Cerebellum (tissue), 4 donors: ENCODE measurements at places on chromosomes 3 and 15. TPM values are rescaled to one million over a fixed set of nuclear protein-coding genes. Genes with fewer than 3 reads are reported as not detected.

- DNase-seq = no peak
Measured at GRCh38 chr3:22620498-22620897, 582.6 kb upstream of the UBE2E2 start.

DNA sequence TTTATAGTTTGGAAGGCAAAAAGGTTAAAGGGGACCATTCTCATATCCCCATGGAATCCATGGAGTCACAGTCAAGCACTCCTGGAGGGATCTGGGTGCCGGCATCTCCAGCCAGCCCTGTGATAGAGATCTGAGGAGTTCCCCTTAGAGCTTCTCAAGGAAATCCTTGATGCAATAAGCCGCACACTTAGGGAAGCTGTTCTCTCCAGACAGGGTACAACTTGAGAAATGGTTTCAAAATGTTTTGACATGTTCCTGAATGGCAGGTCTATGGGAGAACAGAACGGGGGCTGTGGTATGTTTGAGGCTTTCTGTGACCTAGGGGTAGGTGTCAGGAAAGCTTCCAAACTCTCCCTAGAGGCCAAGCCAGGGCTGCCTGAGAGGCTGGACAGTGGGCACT lies 292.9 kb downstream of the TLE3 start:
- no peak for DNase-seq

DNA sequence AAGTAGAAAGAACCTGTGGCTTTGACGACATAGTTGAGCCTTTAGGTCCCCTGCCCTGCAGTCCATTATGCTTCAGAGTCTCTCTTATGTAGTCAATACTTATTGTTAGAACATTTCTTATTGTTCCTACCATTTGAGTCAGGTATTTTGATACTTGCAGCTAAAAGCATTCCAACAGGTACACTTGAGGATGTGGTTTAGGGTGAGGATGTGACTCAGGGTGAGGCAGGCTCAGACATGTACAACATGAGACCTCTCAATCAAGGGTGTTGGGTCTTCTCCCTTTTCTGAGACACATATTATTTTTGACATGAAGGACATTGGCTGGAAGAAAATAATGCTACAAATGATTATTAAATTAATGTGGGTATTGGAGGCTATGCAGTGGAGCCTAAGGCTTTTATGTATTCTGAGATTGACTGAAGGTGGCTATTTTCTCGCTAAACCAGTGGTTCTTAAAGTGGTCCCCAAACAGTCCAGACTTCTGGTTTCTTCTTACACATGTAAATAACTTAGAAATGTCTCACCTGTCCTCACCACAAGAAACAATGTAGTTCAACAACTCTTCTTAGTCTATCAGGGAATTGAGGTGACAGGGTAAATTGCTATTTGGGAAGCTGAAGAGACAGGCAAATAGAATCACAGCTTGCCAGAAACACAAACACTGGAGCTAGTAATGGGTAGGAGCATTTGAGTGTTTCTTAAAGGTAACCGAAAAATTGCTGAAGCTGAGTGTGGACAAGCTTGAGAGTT lies 135.5 kb upstream of the ZPLD1 start:
- DNase-seq = no peak

- DNase-seq = no peak
Measured at GRCh38 chr3:117524890-117525289, 815.3 kb downstream of the TUSC7 start.

GRCh38 chr3:184110316-184110725 lies 13.5 kb downstream of the HTR3E start:
- DNase-seq = no peak

- no peak for DNase-seq
Measured at GRCh38 chr3:146575636-146576035, 29.5 kb downstream of the PLSCR5 start.

DNA sequence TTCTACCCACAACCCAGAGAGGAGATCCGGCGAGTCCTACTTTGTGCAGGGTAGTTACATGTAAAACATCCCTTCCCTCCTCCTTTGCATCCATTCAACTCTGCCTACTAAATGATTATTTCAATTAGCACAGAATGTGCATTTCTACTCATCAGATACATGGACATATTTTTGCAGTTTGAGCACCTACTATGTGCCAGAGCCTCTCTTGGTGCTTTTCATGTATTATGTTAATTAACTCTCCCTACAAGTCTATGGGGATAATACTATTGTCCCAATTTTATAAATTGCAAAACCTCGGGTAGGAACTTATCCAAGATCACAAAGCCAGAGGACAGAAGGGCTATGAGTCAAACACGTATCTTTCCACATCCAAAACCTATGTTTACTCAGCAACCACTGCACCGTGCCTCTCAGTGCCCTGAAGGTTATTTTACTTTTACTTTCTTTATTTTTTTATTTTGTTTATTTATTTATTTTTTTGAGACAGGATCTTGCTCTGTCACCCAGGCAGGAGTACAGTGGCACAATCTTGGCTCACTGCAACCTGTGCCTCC lies 432.8 kb downstream of the MAGI1 start:
- DNase-seq = no peak

DNA sequence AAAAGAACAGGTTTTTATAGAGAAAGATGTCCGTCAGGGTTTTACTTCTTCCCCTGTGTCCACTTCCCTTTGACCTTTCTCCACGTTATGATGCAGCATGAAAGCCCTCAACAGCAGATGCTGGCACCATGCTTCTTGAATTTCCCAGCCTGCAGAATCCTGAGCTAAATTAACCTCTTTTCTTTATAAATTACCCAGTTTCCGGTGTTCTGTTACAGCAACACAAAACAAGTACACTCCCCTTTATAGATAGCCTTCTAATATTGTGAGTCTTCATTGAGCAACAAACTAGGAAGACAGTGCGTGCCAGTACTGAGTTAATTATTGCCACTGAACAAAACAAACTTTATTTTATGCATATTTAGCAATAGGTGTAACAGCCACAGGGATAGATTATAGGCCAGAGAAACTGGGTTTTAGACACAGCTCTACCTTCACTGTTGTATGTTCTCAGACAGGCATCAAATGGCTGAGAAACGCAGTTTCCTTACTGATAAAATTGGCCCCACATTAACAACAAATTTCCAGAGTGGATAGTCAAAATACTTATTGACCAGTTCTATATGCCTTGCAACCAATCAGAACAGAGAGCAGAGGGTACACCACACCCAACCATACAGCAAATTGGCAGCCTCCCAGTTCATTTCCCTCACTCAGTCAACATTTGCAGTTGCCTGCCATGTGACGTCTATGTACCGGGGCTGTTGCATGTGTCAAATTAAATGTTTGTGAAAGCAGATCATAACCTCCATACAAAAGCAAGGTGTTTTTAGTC lies 14.4 kb upstream of the TBL1XR1 start:
- DNase-seq = no peak

DNA sequence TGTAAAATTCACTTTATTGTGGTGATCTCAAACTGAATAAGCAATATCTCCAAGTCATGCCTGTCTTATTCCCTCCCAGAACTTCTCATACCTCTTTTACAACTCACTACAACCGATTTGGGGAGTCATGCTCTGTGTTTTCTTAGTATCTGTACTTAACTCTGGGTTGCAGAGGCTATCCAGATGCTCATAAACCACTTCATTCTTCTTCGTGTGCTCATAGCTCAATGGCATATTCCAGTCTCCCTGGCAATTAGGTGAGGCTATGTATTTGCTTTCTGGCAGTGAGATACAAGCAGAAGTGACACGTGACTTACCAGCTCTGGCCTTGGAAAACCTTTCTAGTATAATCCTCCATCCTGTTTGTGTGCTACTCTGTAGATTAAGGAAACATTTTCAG lies 360.9 kb downstream of the ZNF385D start:
- no peak for DNase-seq

DNA sequence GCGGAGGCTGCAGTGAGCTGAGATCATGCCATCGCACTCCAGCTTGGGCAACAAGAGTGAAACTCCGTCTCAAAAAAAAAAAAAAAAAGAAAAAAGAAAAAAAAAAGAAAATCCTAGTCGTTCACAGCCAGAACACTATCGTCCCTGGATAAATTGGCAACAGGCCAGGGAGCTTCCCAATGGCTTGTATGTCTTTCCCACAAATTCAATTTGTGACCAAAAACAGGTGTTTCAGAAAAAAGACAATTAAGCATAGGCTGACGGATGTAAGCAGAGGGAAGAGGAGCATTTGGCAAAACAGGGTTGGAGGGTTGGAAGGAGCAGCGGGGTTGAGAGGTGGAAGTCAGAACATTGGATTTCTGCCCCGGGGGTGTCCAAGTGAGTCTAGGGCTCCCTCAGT lies 8.5 kb downstream of the EPB42 start:
- no peak for DNase-seq

- no peak for DNase-seq
Measured at GRCh38 chr3:55329849-55330248, 157.3 kb downstream of the WNT5A start.

GRCh38 chr3:69181592-69182211 lies 59.3 kb upstream of the LMOD3 start:
- DNase-seq = no peak

- DNase-seq = no peak
Measured at GRCh38 chr3:73072634-73073033, 11.2 kb downstream of the EBLN2 start.

DNA sequence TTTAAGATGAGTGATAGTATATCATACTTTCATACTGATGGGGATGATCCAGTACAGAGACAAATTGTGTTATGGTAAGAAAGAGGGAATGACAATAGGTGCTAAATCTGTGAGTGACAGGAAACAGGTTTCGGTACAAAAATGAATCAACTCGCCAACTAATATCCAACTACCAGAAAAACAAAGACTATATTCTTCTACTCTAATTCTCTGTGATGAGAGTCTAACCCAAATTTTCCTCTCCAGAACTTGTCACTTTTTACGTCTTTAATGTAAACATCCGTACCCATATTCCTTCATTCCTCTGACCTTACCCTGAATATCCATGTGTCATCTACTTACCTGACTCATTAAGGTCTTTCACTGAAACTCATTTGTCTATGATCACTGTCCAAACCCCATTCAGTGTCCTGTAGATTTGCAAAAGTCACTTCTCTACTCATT lies 39.6 kb downstream of the SCAPER start:
- no peak for DNase-seq

DNA sequence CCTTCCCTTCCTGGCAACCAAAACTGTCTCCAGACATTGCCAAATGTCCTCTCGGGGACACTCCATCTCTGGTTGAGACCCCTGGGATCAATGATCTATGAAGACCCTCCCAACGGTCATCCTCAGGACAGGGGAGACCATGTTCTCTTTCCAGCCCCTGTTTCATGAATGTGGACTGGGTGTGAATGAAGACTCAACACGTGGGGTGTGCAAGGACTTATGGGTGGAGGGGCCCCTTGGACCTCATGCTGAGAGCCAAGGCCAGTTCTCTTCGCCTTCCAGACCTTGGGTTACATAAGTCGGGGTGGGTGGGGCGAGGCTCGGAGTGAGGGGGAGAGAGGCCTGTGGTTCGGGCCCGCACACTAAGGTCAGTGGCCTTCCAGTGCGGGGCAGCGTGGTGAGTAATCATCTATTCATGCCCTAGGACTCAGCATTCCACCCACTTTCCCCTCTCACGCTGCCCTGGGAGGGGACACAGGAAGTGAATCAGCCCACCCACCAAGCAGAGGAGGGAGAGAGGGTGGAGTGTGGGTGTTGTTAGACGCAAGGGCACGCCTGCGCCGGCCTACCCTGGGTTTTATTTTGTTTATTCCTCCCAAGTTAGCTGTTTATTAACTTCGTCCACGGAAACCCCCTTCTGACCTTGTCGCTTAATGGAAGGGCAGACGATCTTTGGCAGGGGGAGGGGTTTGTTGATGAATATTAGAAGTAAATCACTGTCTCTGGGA lies 6.7 kb downstream of the PAQR5 start:
- no peak for DNase-seq

MYRIP gene
- total RNA-seq = 13.5 TPM

CLDN18 gene
- 0.09 TPM for total RNA-seq

PIF1 gene
- total RNA-seq = 5.3 TPM

ACTRT3 gene
- 4.5 TPM for total RNA-seq

ITIH1 gene
- total RNA-seq = 0.18 TPM

CPNE9 gene
- 4.4 TPM for total RNA-seq

RNF7 gene
- 20.5 TPM for total RNA-seq

GOLGA8S gene
- total RNA-seq = 0.18 TPM

C3orf20 gene
- 0.18 TPM for total RNA-seq
